ENCODE measurements at places on chromosomes 16 and 17.

GRCh38 chr16:24749310-24749709 lies 19.9 kb downstream of the TNRC6A start:
- DNase-seq, result no peak

GRCh38 chr17:81050645-81051625 lies 16.0 kb downstream of the BAIAP2 start:
- DNase-seq, result no peak

GRCh38 chr17:57084361-57084801 lies 665 bp upstream of the AKAP1 start:
- DNase-seq, result no peak

- DNase-seq, result no peak
Observed at GRCh38 chr17:75681289-75681688, 14.2 kb downstream of the SAP30BP start.

DNA sequence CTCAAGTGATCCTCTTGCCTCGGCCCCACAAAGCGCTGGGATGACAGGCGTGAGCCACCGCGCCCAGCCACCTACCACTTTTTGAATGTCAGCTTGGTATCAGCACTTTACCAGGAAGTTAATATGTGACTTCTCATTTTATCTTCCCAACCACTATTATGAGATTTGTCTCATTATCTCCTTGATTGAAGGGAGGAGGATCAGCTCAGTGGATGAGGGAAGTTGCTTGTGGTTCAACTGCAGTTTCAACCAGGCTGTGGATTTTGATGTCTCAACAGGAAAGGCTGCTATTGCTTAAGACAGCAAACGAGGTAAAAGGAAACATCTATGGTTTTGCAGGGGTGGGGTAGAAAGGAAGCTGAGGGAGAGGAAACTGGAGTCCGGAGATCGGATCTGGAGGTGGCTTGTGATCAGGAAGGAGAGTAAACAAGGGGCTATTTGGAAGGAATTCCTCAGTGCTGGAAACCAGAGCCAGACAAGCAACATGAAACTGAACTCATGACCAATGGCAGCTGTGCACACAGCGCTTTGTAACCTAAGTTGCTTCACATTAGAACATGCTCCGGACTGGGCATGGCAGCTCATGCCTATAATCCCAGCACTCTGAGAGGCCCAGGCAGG lies 180.5 kb downstream of the VPS53 start:
- no peak for DNase-seq

- no peak for DNase-seq
Observed at GRCh38 chr16:72457243-72457940, 285.4 kb upstream of the PMFBP1 start.

DNA sequence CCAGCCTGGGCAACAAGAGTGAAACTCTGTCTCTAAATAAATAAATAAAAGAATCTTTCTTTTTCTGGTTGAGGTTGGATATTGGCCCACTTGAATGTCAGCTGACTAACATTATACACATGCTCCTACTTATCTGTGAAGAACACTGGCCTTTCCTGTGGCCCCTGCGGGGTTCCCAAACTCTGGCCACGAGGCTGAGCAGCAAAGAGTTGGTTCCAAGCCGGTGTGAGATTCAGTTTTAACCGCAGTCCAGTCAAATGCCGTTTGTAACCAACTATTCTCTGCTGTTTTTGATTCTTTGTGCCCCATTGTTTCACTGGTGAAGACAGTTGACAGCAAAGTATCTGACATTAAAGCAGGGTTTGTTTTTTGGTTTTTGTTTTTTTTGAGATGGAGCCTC lies 11.2 kb downstream of the ETV4 start:
- no peak for DNase-seq

- DNase-seq, result no peak
Observed at GRCh38 chr16:49009204-49009603, 272.4 kb downstream of the CBLN1 start.

DNA sequence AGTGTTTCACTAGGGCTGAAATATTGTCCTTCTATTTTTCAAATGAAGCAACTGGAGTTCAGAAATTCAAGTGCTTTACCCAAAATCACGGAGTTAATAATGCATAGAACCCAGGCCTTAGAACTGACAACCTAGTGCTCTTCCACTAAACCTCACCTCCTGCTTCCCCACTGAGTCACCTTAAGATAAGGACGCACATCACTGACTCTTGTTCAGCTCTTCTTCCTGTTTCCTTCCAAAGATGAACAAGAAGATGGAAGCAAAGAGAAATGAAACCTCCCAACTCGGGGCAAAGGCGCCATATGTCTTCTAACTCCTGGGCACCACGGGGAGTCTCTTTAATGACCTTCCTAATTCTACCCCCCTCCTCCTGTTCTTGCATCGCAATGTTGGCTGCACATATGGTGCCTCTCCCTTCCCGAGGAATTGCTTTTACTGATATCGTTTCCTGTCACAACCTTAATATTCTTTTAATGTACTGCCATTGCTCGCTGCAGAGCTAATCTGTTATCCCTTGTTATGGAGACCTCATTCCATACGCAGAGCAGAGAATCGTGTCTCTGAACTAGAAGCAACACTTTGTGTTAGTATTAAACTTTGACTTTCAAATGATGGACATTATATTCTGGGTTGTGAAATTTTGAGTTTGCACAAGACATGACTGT lies 591.4 kb downstream of the TMEM114 start:
- DNase-seq, result no peak

- DNase-seq, result no peak
Observed at GRCh38 chr17:73772107-73772705, 128.0 kb upstream of the SDK2 start.

DNA sequence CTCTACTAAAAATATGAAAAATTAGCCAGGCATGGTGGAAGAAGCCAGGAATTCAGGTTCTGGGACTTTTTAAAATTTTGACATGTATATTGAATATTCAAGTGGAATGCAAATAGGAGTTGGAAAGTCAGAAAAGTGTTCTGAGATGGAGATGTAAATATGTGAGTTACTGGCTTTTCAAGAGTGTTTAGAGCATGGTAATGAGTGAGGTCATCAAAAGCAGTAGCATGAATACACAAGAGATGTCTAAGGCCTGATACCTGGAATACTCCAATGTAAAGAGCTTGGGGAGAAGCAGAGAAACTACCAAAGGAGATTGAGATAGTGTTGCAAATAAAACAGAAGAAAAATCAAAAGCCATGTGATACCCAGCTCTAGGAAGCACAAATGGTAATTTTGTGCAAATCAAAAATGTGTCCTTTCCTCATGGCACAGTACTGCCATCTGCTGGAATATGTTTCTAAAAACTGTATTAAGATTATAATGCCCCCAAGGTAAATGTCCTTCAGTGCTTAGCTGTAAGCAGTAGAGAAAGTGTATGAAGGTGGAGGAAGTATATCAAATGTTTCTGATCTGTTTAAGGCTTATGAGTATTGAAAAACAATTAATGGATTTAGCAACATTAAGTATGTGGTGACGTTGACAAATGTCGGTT lies 908.4 kb downstream of the KCNJ18 start:
- DNase-seq, result no peak

GRCh38 chr17:28500712-28501379 lies 5.3 kb upstream of the FOXN1 start:
- no peak for DNase-seq

DNA sequence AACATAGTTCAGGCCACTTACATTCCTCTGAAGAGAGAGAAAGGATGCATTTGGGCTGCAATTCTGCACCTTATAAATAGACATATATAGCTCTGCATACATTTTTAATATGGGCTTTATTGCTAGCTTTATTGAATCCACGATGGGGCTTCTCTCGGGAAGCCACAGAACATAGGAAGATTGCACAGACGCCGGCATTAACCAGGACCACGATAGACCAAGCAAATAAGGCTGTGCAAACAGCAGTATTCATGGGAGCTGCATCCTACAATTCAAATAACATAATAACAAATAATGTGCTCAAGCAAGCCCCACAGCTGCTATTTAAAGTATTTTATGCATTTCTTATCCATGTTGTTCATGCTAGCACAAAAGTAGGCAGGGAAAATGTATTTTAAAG lies 432.3 kb downstream of the TMEM114 start:
- DNase-seq, result no peak
